Stimulated activated CD4-positive, alpha-beta T cell treated with anti-CD3 and anti-CD28 coated beads, Interleukin-1b, Interleukin-23, amount 100 ng/mL, for 4 hours (primary cell): ENCODE measurements at places on chromosomes 6 and 20.
A peak's percentile ranks its signal among the peaks of the same experiment; 100 is the strongest.

DNA sequence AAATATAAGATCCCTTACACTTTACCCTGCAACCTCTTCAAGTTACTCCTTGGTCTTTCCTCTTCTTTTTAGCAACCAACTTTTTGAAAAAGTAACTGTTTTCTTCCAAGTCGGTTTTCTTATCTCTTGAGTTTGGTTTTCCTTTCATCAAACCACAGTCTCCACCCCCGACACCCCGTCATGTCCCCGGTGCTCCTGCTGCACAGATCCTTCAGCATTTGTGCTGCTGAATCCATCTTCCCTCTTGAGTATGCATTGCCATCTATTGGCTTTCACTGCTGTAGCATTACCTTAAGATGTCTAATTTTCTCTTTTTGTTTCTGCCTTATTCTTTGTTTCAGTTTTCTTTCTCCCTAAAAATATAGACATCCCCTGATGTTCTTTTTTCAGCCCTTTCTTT lies 11.9 kb upstream of the TNFRSF21 start:
- no peak for DNase-seq

DNA sequence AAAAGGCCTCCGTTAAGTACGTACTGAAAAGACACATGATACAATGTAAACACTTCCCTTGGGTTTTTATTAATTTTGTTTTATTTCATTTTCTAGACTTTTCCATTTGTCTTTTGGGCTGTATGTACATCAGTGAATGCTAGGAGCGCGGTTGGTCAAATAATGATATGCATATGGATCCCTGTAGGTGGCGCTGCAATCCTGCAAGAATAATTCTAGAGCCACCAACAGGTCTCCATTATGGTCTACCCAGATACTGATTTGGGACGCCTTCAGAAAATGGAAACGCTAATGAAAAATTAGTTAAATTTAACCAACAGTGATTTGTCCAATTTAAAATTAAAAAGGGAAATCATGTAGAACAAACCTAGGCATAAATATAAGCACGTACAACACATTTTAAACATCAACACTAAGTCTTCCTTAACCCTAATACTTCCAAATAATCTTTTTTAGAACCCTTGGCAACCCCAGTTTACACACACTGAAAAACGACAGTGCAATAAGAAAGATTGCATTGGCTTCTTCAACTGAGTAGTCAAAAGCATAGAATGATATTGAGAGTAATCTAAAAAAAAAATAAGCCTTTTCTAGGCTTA lies 433.5 kb downstream of the RFPL4B start:
- DNase-seq = no peak

DNA sequence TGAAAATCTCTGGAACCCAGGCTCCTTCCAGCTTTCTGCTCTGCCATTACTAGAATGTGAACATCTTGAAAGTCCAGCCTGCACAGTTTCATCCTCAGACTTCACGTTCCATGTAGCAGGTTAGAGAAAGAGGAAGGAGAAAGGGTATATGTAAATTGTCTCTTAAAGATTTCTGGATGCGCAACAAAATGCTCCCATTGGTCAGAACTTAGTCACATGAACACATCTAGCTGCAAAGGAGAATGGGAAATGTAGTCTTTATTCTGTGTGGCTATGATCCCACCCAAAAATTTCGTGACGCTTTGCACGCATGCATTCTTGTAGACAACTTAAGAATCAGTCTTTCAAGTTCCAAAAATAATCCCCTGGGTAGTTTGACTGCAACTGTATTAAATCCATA lies 46.4 kb upstream of the CHD6 start:
- DNase-seq = no peak

GRCh38 chr6:45780523-45780922 lies 235.1 kb downstream of the CLIC5 start:
- DNase-seq = no peak

- no peak for DNase-seq
Measured at GRCh38 chr6:96301023-96301422, 220.6 kb upstream of the UFL1 start.

DNA sequence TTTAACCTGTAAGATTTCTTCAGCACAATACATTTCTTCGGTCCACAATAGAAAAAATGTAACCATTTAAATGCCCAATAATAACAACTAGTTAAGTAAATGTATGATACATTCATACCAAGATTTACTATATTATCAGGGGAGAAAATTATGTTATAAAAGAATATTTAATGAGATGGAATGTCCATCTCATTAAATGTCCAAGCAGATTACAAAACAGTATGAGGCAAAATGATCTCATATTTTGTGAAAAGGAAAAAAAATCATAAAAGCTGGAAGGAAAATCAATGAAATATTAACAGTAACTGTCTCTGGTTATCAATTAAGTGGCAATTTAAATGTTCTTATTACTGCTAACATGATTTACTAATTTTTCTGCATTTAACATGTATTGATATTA lies 10.1 kb upstream of the HEY2 start:
- no peak for DNase-seq

DNA sequence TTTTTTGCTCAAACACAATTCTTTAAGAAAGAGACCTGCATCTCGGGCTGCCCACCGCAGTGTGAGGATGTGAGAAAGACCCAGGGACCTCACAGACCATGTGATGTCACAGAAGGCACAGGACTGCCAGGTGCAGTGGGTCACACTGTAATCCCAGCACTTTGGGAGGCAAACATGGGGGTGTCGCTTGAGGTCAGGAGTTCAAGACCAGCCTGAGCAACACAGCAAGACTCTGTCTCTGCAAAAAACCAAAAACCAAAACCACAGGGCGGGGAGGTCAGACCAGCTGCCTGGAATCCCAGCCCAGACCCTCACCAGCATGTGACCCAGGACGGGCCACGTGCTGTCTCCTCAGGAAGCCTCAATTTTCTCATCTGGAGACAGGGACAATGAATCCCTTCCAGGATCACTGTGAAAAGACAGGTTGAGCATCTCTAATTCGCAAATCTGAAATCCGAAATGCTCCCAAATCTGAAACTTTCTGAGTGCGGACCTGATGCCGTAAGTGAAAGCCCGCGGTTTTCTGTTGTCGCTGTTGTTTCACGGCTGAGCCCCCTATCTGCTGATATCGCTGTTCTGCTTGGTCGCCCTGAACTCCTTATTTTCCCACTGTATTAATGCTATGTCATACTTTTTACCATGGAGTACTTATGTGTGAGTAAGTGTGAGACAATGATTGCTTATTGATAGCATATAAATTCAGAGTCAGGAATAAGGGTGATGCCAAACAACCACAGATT lies 159.5 kb upstream of the PTPN1 start:
- DNase-seq = no peak

DNA sequence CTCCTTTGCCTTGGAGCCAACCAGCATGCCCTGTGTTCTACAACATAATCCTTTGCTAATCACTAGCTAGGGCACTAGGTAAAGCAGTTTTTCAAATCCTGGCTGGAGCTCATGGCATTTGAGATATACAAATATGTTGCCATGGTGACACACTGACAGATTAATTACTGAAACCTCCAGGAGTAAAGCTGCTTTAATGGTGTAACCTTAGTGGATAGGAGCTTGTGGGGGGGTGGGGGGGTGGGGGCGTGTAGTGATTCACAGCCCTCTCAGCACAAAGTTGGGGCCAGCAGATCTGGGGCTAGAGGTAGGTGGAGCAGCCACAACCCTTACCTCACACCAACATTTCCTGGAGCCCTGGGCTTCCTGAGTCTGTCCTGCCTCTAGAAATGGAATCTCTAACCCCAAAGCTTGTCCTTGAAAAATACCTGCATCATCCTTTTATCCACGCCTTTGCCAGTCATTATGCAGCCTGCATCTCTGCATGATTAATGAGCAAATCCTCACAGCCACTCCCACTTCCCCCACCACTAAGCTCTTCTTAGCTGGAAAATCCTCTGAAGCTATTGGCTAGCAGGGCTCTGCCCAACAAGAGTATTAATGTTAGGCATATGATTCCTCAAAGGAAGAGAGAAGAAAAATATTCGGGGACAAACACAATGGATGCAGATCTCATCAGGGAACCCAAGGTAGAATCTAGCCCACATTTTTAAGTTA lies 84.5 kb upstream of the PRND start:
- no peak for DNase-seq

GRCh38 chr6:44339301-44339700 lies 3.1 kb upstream of the SPATS1 start:
- DNase-seq = no peak

- DNase-seq = no peak
Measured at GRCh38 chr6:158697811-158698210, 48.0 kb downstream of the SYTL3 start.

DNA sequence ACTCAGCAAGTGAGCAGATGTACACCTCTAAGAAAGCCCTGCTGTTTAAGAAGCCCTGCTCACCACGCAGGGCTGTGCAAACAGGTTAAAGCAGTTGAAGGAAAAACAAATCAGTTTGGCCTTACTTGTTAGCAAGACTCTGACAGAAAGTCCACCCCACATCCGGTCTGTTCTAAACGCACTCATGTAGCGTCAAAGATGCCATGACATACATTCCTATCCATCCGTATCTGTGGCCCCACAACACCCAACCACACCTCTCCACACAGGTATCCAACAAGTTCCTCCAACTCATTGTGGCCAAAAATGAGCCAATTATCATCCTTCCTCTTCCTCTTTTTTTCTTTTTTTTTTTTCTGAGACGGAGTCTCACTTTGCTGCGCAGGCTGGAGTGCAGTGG lies 22.8 kb upstream of the RAB22A start:
- no peak for DNase-seq

GRCh38 chr6:5905431-5906339 lies 101.0 kb downstream of the NRN1 start:
- DNase-seq = no peak

- no peak for DNase-seq
Measured at GRCh38 chr6:96939007-96939805, 14.7 kb downstream of the KLHL32 start.

DNA sequence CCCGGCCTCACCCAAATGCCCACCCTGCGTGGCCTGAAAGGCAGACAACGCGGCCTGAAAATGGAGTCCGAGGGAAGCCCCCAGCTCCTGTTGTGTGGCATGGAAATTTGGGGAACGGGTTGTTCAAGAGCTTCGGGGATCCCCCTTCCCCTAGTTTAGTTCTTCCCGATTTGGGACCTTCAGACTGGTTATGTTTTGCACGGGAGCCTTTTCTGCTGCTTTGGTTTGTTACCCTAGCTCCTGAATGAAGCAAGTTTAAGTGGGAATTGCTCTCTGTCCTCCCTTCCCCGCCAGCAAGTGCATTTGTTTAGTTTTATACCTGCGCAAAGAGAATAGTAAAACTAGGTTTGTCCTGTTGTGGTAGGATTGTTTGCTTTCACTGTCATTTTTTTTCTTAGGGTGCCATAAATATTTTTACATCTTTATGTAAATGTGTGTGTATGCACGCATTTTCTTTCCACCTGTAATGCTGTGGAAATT lies 604 bp downstream of the SH3BGRL2 start:
- DNase-seq = no peak

GRCh38 chr20:52783769-52784168 lies 188.4 kb upstream of the TSHZ2 start:
- DNase-seq = peak; percentile 28

DNA sequence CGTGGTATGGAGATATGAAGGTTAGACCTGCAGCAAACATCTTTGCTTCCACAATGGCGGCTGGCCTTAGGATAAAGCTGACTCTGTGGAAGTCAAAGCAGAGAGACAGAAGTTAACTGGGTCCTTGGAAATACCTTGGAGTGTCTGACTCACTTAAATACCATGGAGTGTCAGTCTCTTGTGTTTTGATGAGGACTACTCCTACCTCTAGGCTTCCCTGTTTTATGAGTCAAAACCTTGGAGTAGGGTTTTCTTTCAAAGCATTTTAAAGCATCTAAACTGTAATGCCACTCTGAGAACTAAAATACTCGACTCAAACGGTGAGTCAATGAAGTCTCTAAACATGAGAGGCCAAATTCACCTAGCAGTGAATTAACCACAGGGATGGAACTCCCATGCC lies 329.1 kb downstream of the SAMD5 start:
- DNase-seq = no peak

DNA sequence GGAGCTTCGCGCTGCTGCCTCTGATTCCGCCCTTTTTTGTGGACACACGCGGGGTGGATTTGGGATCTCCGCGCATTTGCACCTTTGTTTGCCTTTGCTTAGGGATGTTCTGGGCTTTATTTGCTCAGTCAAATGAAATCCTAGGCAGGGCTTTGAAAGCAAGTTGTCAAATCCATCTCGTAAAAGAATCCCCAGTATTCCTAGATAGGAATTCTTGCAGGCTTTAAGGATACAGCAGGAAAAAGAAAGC lies 453 bp downstream of the CEP57L1 start:
- DNase-seq = no peak

- peak; percentile 64 for DNase-seq
Measured at GRCh38 chr6:44257025-44257752, at the start of gene SLC35B2. Gene SLC35B2 (minus strand): TSS chr6:44257528. CDS start chr6:44257410, 118 bp downstream.

DNA sequence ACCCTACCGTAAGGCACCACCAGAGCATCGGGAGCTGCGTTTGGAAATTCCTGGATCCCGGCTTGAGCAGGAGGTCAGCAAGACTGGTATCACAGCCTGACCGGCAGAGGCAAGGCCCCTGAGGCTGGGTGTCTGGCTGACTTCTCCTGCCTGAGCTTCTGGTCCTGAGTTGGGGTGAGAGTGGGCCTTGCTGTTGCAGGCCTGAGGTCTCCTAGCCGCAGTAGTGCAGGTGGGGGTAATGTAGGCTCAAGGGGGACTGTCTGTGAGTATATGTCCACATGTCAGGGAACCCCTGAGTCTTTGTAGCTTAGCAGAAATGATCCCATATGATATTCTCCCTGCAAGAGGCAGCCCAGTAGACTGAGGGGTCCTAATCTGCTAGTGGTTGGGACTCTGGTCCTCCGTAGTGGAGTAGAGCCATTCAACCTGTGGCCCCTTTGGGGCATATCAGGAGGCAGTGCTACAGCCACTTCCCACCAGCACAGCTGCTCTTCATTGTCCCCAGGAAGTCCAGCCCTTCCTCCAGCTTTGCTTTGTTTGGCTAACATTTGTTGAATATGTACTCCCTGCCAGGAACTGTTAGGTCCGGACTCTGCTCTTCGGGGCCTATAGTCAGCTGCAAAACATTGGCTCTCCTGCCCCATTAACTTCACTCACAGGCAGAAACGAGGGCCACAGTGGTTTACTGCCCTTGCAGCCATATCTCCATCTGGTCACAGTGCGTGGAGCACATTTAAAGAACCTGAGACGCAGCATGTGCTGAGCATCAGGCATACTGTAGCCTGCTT lies 10.9 kb downstream of the LRRC73 start:
- no peak for DNase-seq

DNA sequence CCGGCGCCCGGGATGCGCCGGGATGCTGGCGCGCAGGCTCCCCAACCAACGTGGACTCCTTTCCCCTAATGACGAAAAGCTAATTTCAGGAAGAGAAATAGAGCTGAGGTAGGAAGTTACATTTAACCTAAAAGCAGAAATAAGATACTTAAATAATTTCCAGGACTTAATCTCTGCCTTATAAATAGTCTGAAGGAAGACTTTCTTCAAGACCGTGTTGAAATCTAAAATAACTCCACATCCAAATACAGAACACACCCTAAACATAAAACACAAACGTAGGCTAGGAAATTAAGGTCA lies 1.3 kb downstream of the ASF1A start:
- DNase-seq = no peak

DNA sequence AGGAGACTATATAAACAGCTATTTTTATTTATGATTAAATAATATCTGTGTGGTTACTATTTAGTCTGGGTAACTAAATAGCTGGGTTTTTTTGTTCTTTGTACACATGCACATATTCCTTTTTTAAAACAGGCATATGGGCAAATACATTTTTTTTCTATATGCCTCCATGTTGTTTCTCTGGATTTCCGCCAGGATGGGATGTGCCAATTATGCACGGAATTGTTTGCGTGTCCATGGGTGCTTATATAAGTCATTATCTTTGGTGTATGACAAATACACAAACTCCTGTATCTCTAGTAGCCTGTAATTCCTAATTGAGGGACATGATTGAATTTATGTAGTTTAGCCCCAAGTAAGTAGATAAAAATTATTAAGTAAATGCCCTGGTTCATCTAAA lies 226.9 kb downstream of the BCKDHB start:
- no peak for DNase-seq
